NCI-H1930 (cell line): ENCODE measurements at places on chromosomes 3 and 15.

DNA sequence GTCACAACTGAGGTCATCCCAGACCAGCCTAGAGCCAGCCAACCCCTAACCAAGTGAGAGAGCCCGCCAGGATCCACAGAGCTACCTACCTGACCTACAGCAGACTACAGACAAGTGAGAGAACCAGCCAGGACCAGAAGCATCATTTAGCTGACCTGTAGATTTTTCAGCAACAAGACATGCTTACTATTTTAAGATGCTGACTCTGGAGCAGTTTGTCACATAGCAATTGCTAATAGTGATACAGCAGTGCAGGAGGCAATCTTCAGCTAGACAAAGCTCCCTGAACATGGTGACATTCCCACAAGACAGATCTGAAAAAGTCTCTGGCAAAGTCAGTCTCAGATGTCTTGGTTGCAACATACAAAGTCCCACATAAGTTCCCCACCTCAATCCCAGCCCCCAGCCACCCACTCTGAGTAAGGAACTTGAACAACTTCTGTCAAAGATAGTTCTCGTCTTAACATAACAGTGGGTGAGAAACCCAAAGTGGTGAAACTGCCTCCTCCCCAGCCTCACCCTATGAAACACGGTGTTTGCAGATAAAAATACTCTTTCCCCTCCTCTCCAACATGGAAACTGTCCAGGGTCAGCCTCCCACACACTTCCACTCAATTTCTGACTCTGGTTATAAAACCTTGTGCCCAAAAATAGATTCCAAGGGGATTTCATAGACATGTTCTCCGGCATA is 120.3 kb upstream of the SLC6A11 start:
- DNase-seq: no peak

DNA sequence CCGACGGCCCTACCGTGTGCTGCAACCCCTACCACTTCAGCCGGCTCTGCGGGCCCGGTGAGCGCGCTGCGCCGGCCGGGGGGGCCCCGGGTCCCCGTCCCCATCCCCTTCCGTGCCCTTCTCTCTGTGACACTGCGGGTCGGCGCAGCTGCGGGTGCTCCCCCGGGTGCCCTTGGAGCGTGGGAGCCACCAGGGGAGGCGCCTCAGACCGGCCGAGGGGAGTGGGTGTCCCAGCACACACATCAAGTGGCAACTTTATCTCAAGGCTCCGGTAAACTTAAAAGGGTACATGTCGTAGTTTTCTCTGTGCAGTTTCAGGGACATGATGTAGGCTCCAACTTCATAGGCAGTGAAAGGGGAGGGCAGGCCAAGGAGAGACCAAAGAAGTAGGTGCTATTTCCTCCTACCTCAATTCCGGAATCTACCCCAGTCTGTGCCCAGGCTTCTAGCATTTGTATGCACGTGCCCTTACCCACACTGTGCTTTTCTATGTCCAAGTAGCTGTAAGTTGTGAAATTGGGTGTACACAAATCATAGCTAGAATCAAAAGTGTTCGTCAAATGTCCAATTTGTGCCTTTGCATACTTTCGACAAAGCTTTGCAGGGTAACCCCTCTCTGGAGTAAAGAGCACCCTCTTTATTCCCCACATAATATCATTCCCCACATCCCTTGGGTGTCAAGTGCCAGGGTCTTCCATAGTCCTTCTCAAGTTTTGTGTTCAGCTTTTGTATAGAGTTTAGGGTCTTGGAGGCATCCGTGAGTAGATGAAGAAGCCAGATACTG is 2.2 kb downstream of the SMAD6 start:
- DNase-seq: no peak

DNA sequence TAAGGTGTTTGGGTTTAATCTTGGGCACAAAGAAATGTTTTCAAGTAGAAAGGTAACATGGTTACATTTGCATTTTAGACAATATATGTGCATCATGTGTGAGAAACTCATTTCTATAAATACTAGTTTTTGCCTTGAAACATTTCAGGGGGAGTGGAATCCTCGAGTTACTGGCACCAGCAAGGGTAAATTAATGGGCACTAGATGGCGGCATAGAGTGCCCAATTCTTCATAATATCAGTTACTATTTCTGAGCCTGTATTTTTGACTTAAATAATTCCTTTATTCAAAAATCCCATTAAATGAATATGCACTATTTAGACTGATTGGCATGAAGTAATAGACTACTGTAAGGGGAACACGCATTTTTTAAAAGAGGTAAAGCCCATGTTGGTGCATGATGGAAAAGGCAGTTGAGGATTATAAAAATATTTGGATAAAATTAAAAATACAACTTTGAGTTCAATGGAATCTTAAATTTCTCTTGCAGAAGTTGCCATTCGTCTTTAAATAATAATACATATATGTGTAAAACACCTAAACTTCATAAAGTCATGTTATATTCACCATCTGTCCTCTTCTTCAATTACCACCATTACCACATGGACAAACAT is 106.3 kb downstream of the ZBTB20 start:
- no peak for DNase-seq

- DNase-seq: no peak
Observed at GRCh38 chr3:190249414-190249813, 72.8 kb downstream of the CLDN1 start.

DNA sequence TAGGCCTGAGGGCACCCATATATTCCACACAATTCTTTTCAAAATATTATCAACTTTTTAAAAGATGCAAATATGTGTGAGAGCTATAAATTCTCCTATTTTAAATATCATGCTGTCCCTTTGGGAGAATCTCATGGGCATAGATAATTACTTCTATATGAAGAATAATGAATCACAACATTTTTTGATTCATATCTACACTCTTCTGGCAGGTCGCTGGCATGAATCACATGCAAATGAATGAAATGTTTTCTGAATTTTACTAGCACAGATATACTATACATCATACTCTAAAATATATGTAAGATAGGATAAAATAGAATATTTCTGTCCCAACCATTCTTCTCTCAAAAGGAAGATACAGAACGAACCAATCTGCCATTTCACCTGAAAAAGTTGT is 277.7 kb upstream of the KCNH8 start:
- DNase-seq: no peak

GRCh38 chr3:69292959-69293574 is 92.8 kb downstream of the FRMD4B start:
- DNase-seq: no peak

GRCh38 chr3:160003520-160004128 is 15.0 kb downstream of the IL12A start:
- no peak for DNase-seq

- no peak for DNase-seq
Observed at GRCh38 chr3:13317596-13318320, 102.4 kb downstream of the NUP210 start.

DNA sequence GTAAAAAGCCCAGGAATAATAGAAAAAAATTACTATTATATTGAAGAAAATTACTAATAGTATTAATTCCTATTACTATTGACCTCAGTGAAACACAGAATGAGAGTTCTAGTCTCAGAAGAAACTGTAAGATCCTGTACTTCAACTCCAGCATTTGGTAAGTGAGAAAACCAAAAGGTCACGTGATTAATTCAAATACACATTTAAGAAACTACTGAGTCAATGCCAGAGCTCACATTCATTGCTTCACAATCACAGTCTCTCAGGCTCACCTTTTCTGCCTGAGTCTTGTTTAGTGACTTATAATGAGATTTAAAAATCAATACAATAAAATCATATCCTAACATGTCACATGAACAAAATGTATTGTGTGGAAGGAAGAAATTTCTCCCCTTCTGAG is 556.1 kb downstream of the FGF12 start:
- no peak for DNase-seq

DNA sequence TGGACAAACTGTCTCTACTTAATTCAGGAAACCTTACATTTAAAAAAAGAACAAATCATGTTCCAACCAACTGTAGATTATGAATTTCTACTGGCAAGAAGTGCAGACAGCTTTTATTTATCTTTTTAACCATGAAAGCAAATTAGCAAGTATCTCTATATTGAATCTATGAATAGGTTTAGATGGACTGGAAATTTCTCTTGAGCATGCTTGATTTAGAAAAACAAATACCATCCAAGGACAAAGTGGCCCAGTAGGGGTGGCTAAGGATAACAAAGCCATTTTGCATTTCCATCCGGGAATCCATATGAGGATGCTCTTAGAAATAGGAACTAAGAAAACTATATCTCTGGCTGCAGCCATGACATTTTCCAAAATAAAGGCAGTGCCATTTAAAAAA is 150.6 kb downstream of the KCNMB2 start:
- DNase-seq: no peak
